CD8-positive, alpha-beta memory T cell (primary cell): ENCODE measurements at places on chromosomes 13 and 19. TPM values are rescaled to one million over a fixed set of nuclear protein-coding genes. Genes with fewer than 3 reads are reported as not detected.

Gene KCTD4
- total RNA-seq = not detected

Gene IGFL4
- not detected for total RNA-seq

Gene PSPN
- total RNA-seq = 1.8 TPM

Gene PNMA8B
- total RNA-seq = 0.04 TPM

Gene ZNF568
- 8.7 TPM for total RNA-seq

Gene TGFBR3L
- 7.7 TPM for total RNA-seq

Gene ARL11
- 0.38 TPM for total RNA-seq

Gene ACP7
- not detected for total RNA-seq

DNA sequence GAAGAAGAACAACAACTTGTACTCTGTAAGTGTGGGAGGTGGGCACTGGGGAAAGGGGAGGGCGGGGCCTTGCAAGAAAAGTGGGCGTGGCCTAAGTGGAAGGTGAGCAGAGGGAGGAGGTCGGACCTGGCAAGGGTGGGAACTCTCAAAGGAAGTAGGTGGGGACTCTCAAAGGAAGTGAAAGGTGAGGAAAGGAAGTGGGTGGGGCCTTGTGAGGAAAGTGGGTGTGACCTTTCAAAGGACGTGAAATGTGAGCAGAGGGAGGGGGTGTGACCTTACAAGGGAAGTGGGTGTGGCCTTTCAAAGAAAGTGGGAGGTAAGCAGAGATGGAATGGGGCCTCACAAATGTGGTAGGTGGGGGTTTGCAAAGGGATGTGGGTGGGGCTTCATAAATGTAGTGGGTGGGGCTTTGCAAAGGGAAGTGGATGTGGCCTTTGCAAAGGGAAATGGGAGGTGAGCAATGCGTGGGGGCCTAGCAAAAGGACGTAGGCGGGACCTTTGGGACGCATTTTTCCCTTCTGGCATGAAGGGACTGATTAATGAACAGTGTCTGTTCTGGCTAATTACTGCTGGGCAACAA is 25.9 kb downstream of the ACSBG2 start:
- H3K27ac ChIP-seq = no peak overlapping the region
- no peak overlapping the region for H3K4me3 ChIP-seq

DNA sequence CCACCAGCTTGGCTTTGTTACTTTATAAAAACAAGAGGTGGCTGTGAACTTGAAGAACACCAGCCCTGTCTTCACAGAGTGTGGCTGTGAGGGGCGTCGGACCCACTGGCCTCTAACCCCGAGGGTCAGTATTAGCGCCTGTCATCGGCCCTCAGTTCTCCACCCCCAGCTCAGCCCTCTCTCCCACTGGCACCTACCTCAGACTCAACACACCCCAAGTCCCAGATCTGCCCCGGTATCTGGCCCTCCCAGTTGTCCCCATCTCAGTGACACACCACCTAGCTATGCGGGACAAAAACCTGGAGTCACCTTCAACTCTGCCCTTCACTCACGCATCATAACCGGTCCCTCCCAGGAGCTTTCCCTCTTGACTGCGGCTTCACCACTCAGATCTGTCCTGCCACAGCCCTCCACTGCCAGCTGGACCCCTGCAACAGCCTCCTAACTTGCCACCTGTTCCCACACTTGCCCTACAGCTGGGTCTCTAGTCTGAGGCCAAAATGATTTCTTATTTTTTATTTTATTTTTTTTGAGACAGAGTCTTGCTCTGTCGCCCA is 45.4 kb downstream of the PEPD start:
- H3K36me3 ChIP-seq = no peaks in the 10 kb centered on the region
- no peaks in the 10 kb centered on the region for H3K4me1 ChIP-seq
- no peak overlapping the region for H3K4me3 ChIP-seq

- H3K27ac ChIP-seq = no peak overlapping the region
- H3K4me1 ChIP-seq = no peaks in the 10 kb centered on the region
- peaks cover 46% of the 10 kb centered on the region for H3K36me3 ChIP-seq
Measured at GRCh38 chr19:4694211-4694987, 24.3 kb upstream of the MYDGF start.

DNA sequence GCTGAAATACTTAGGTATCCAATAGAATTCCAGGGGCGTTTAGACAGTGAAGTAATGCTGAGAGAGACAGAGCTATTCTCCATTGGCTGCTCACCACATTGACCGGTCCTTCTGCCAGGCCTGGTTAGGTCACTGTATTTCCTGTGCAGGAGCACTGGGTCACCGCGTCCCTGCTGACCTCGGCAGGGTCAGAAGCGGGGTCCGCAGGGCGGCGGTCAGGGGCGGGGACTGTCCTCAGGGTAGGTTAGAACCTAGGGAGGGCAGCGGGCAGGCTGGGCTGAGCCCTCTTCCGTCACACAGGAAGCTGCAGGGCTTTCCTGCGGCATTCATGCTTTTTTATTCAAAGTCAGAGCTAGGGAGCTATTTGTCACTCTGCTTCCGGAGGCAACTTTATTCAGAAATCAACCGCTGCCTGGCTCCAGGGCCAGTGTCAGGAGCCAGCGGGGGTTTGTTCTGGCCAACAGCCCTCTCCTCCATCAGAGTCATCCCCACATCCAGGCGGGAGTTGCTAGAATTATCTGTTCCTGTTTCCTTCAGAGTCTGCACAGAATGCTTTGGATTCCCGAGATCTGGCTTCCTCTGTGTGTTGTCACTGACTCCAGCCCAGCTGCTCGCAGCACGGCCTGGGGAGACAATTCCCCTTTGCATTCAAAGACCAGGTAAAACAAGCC is 81.2 kb upstream of the WASF3 start:
- no peaks in the 10 kb centered on the region for H3K36me3 ChIP-seq
- no peak for DNase-seq
- no peak overlapping the region for H3K4me3 ChIP-seq
- peaks cover 8% of the 10 kb centered on the region for H3K4me1 ChIP-seq
- no peak overlapping the region for H3K27ac ChIP-seq
- no peaks in the 10 kb centered on the region for H3K27me3 ChIP-seq

DNA sequence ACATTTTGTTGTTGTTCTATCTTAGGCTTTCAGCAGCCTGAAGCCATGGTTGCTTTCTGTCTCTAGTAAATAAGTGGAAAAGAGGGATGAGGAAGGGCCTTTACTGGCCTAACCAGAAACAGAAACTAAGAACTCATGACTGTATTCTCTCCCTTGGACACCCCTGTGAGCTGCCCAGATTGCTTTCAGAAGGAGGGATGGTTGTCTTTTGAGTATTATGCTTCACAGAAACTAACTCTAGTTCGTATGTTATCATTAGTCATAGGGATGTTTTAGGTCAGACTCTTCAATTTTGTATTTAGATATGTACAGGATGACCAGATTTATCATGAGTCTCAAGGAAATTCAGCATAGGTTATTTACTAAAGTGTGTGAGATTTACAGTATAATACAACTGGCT is 17.5 kb downstream of the BORA start:
- no peak overlapping the region for H3K27ac ChIP-seq
- no peaks in the 10 kb centered on the region for H3K27me3 ChIP-seq
- peaks cover 5% of the 10 kb centered on the region for H3K36me3 ChIP-seq
- DNase-seq = no peak

- no peak for DNase-seq
- no peak overlapping the region for H3K27ac ChIP-seq
- H3K4me1 ChIP-seq = no peaks in the 10 kb centered on the region
Measured at GRCh38 chr13:45953082-45953481, 99.5 kb downstream of the ZC3H13 start.

GRCh38 chr13:113534236-113534860 is 43.8 kb upstream of the DCUN1D2 start:
- H3K27ac ChIP-seq = no peak overlapping the region
- H3K4me1 ChIP-seq = no peaks in the 10 kb centered on the region
- H3K27me3 ChIP-seq = no peaks in the 10 kb centered on the region
- no peak overlapping the region for H3K4me3 ChIP-seq
